ENCODE measurements at places on chromosomes 4 and X.
A peak's percentile ranks its signal among the peaks of the same experiment; 100 is the strongest.

GRCh38 chrX:46676399-46677356 is 82.2 kb downstream of the SLC9A7 start:
- DNase-seq, result no peak

GRCh38 chr4:78179196-78179595 is 122.1 kb downstream of the FRAS1 start:
- DNase-seq, result no peak

DNA sequence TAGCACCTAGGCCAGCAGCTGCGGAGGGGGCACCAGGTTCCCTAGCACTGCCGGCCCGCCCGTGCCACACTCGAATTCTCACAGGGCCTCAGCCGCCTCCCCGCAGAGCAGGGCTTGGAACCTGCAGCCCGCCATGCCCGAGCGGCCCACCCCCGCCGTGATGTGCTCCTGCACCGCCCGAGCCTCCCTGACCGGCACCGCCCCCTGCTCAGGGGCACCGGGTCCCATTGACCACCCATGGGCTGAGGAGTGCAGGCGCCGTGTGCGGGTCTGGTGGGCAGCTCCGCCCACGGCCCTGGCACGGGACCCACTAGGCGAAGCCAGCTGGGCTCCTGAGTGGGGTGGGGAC is 35.4 kb upstream of the ENPP6 start:
- peak; percentile 20 for DNase-seq

DNA sequence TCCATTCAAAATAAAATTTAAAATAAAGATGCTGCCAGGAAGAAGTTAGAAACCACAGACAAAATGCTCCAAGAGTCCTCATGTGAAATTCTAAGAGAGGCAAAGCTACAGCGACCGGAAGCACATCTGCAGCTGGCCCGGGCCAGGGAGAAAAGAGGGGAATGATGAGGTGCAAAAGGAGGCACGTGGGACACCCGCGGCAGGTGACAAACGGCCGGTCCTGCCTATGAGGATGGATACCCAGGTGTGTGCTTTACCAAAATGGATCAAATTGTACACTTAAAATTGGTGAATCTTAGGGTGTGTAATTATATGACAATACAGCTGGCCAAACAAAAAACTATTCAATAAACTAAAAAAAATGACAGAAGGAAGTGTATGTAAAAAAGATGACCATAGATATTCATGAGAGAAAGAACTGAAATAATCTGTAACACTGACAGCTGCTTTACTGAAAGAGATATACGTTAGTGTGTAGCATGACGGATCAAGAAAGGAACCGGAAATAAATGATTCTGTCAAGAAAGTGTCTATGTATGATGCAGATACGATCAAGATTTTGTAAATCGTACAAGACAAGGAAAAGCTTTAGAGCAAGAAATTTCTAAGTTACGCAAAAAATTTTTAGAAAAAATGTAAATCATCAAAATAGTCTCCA is 29.5 kb downstream of the PPP2R3B start:
- no peak for DNase-seq

GRCh38 chr4:138572007-138572406 is 329.9 kb upstream of the SLC7A11 start:
- no peak for DNase-seq

GRCh38 chr4:7291372-7292114 is 99.2 kb downstream of the SORCS2 start:
- no peak for DNase-seq

GRCh38 chrX:43087830-43088229 is 309.9 kb upstream of the PPP1R2C start:
- DNase-seq, result no peak

GRCh38 chrX:130119312-130119898 is 9.1 kb upstream of the ELF4 start:
- DNase-seq, result no peak

- no peak for DNase-seq
These were observed 122.0 kb downstream of the CT47B1 start for GRCh38 chrX:120753413-120754251.

GRCh38 chr4:76518241-76518640 is 83.2 kb downstream of the SHROOM3 start:
- DNase-seq, result no peak

- DNase-seq, result no peak
These were observed 201.5 kb upstream of the FAM241A start for GRCh38 chr4:111943796-111944203.

GRCh38 chr4:120720354-120720934 is 202.1 kb downstream of the PRDM5 start:
- no peak for DNase-seq

DNA sequence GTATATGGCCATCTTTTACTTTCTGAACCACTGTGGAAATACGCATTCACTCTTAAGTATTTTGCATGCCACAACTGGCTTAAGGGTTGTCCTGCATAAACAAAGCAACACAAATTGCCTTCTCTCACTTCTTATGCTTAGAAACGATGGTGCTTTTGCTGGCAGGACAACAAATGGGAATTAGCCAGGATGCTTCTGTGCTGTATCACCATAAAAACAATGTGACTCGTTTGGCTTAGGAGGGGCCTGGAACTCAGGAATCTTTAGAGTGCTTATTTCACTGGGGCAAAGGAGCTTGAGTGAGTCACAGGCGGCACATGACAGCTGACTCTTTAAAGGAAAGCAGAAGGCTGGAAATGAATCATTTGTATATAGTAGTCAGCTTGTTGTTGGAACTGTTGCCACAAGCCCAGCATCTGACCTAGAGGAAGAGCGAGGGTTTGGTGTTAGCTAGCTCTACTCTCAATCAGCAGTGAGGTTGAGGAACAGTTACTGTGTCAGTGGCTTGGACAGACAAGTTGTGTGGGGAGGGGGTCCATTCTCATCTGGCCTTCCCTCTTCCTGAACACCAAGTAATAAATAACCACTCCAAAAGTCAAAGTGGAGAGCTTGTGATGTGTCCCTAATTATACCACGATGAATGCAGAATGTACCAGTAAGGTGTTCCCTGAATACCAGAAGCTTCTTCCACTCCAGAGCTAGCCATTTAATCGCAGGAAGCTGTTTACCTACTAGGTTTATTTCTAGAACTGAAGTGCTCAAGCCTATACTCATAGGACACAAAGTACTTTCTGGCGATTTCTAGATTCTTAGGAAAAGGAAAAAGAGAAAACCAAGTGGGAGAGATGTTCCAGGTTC is 293.1 kb downstream of the CAMK2D start:
- peak; percentile 97 for DNase-seq

GRCh38 chr4:166798126-166798525 is 436.2 kb downstream of the SPOCK3 start:
- no peak for DNase-seq

GRCh38 chr4:128310266-128310697 is 22.7 kb upstream of the PGRMC2 start:
- DNase-seq, result no peak

DNA sequence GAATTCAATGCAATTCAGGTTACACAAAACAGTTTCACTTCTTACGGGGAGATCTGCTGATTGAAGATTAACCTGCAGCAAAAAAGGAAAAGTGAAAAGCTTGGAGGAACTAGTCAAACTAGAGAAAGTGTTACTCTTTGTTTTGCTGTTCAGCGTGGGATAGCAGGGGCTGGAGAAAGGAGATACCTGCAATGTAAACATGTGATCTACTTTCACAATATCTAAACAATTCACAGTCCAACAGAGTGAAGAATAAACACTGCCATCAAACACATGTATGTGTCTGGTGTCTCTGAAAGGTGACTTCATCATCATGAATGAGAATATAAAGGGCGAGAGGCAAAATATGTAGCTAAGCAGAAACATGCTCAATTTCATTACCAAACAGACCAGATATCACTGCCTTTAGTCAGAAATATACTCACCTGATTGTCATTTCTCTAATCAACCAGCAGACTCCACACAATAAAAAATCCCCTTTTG is 26.4 kb downstream of the NIPAL1 start:
- DNase-seq, result no peak

DNA sequence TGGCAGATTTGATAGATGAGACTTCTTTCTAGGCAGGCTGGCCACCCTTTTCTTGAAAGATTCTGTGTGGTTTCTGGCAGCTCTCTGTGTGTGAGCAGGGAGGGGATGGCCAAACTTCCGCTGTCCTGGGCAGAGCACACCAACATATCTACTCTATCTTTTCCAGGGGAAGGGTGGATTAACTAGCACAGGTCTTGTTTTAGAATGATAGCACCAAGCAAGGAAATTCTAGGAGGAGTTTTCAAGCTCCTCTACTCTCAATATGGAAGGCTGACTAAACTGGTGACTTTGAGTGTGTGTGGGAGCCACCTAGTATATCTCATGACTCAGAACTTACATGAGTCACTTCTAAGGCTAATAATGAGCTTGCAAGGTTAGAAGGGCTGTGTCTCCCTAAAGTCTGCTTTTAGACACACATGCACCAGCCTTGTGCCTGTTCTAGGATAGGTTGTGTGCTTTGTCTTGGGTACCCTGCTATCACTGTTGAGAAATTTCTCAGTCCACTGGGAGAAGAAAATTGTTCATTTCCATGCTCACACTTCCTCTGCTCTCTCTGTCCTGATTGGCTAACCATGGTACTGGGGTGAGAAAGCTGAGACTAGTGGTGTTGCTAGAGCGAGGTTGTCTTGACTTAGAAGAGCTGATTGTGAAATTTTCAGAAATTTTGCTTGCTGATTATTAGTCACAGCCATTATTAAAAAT is 72.9 kb downstream of the YIPF6 start:
- DNase-seq, result no peak

- no peak for DNase-seq
These were observed 119.9 kb upstream of the POF1B start for GRCh38 chrX:85499400-85499799.

- DNase-seq, result no peak
These were observed 160.2 kb upstream of the KLF3 start for GRCh38 chr4:38503689-38504395.

- no peak for DNase-seq
These were observed 1418.6 kb downstream of the STIM2 start for GRCh38 chr4:28279249-28279648.

DNA sequence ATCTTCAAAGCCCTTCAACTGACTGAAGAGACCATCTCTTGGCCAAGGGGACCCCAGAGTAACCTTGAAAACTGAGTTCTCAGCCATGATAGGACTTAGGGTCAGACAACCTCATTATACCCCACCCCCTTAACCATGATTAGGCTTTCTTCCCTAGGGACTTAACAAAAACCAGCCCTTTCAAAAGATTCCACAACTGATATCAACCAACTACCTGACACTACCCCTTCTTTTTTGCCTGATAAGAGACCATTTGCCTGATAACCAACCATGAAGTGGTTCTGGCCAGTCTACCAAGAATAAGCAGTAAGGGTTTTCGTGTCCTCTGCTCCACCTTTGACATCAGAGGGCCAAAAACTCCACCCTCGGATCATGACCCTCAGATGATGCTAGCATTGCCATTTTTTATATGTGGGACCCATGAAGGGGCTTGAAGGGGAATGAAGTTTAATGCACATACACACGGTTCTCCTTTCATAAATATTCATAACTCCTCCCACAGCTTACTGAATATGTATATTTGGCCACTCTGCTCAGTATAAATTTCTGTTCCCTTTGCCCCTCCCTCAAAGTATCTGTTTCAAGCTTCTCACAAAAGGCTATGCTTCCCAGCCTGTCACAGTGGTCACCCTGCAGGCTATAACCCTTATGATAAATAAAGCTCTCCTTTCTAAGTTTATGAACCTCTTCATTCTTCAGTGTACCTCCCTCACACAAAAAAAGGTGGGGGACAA is 12.3 kb downstream of the TBCK start:
- DNase-seq, result no peak

DNA sequence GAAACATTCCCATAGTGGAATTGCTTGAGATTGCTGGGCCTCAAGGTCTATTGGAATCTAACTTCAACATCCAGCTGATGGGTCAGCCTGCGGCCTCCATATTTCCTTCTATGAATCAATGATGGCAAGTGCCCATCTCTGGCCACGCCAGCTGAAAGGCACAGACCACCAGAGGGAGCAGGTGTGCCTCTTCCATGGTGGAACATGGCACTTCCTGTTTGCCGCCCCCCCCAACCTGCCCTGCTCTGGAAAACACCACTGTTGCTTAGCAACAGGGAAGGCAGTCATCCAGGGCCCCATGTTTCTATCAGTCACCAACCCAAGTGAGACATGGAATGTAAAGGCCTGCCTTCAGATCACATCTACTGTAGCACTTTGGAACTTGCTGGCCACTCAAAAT is 11.6 kb downstream of the PAGE4 start:
- DNase-seq, result no peak

DNA sequence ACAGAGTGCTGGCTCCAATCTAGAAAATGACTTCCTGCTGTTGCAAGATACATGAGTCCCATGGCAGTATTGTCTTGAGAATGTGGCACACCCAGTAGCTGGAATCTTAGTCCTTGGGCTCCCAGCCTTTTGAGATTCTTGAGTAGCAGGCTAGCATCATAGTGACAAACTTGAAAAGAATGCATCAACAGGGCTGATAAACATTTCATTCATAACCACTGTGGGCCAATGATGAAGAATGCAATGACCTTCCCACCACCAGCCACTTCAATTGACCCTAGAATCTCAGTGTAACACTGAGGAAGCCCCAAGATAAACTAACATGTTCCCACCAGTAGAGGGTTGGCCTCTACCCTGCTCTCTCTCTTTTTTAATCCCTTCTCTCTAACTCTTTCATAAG is 329.3 kb downstream of the GBA3 start:
- no peak for DNase-seq

GRCh38 chrX:136856050-136856449 is 24.5 kb downstream of the RBMX start:
- DNase-seq, result no peak

DNA sequence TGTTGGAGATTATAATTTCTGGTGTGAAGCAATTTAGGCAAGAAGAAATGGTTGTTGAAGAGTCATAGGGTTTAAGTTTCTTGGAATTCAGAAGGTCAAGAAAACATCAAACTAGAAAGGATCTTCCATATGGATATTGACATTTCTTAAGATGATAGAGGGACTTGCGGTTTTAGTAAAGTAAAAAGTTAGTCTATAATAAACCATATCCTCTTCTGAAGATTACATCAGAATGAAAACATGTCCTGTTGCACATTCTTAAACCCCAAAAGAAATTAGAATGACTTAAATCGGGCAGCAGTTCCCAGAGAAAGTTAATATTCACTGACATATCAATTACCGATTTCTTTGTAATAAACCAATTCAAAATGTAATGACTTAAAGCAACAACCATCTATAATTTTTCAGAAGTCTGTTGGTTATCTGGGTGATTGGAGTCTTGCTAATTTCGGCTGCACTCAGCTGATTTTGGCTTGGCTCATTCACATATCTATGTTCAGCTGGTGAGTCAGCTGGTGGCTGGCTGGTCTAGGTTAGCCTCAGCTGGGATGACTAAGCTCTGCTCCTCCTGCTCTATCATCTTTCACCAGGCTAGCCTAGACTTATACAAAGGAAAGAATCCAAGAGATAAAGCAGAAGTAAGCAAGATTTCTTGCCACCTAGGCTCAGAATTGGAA is 24.4 kb upstream of the DYNLT3 start:
- no peak for DNase-seq

GRCh38 chr4:55547466-55547770 is 709 bp upstream of the CLOCK start:
- no peak for DNase-seq

GRCh38 chr4:54149323-54149722 is 49.4 kb downstream of the GSX2 start:
- DNase-seq, result no peak
